ENCODE measurements at places on chromosomes 13 and 19.
A peak's percentile ranks its signal among the peaks of the same experiment; 100 is the strongest.

DNA sequence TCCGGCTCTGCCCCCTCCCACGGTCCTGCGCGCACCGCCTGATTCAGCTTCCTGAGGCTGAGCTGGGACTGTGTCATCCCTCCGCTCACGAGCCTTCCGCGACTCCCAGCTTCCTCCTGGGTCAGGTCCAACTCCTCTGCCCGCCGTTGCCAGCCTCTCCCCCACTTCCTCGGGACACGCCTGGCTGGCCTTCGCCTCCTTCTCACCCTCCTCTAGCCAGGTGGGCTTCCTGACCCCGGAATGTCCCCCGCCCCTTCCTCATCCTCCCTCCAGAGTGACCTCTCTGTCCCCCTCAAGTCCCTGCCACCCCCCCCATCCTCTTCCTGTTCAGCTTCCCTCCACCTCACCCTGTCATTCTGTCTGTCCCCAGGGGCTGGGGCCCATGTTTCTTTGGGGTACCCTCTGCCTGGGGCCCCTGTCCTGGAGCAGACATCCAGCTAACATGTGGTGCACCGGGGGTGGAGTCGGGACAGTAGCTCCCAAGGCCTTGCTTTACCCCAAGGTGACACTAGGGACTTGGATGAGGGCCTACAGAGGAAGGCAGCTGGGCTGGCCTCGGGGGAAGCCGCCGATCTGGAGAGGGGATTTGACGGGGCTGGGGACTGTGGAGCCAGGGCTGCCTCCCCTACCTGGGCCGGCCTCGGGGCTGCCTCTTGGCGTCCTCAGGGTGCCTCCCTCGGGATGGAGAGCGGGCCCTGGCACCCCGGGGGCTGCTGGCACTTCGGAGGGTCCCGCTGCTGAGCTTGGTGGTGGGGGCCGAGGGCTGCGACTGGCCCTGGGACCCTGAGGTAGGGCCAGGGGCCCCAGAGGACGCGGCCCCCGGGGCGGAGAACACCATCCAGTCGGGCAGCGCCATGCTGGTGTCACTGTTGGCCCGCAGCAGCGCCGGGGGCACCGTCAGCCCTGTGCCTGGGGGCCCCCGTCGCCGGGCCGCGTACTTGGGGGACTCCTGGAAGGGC lies 16.5 kb downstream of the SHANK1 start:
- no peak for DNase-seq

DNA sequence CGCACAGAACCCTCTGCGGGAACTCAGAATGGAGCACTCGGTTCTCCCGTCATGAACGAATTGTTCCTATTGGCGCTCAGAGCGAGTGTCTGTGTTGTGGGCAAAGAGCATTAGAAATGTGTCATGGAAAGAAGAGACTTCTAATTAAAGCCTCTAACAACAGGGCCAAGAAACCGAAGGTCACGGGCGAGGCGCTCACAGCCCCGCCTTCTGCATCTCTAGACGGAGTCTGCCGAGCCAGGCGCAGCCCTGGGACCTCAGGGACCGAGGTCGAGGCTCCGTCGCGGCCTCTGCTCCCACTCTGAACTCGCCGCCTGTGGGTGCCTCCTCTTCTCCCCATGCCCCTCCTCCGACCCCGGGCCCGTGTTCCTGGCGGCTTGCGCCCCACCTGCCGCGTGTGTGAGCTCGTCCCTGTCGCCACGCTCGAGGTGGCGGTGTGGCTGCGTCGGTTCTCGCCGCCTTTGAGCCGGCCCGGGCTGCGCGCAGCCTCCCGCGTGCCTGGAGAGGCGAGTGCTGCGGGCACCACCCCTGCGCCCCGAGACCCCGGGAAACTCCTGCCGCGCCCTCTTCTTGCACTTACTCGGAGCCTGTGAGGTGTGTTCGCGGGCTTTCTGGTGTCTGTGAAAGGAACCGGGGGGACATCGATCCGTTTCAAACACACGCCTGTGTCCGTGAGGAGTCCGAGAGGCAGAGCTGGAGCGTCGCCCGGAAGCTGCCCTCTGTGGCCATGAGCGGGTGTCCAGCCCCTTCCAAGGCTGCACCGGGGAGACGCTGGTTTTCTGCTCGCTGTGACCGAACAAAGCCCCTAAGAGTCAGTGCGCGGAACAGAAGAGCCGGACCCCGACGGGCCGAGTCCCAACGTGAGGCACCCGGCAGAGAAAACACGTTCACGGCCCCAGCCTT lies 45.4 kb upstream of the SPACA7 start:
- DNase-seq = peak; percentile 12

DNA sequence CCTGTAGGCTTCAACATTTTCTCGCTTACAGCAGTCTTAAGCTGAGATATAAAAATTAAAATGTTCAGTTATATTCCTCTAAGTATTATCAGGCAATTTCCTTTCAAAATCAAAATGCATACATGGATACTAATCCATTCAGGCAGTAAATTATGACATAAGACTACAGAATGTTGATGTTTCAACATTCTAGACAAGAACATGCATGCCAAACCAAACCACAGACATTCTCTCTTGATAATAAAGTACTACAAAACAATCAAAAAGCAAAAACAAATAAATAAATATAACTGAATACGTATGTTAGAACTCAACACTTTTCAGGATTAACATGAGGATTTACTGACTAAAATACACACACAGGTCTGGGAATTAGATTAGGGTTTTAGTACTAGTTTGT lies 7.7 kb downstream of the DIS3 start:
- DNase-seq = no peak

- DNase-seq = peak; percentile 60
Observed at GRCh38 chr19:37933937-37934358, 26.9 kb downstream of the SIPA1L3 start.

GRCh38 chr13:94170145-94170571 lies 309.3 kb downstream of the DCT start:
- peak; percentile 81 for DNase-seq

DNA sequence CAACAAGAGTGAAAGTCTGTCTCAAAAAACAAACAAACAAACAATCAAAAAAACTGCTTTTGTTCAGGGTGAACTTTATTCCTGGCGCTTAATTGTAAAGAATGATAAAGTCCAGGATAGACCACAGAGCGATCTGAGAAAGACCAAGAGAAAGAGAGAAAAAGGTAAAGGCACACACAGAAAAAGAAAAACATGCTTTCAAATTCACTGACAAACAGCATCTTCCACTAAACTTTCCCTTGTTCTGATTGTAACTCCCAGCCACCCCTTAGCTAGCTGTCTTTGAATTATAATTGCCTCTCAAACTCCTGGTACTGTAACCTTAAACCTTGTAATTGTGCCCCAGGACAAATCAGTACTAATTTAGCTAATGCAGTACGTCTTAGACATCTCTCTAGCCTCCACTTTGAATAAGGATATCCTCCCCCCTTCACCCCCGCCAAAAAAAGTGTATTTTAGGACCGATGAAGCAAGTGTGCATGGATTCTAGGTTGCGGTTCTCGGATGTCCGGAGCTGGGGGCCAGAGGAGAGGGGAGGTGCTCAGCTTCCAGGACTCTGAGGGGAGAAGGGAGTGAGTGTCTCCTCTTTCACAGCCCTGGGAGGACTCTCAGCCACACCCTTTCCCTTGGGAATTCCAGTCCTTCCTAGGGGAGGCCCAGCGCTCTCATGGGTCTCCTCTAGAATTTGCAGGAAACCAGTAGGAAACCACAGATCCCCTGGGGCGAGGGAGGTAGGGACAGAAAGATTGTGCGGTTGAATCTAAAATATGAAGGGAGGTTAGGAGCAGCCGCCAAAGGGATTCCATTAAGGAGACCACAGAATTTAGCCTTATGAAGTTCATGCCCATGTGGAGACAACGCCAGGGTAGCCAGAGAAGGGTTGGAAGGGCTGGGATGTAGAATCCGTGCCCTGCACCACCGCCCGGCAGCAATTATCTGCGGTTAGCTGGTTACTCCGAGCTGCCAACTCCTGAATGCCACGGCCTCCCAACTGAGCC lies 19.7 kb downstream of the ZNF536 start:
- DNase-seq = peak; percentile 80

GRCh38 chr19:1396019-1396767 lies 5.1 kb downstream of the GAMT start:
- DNase-seq = no peak

- DNase-seq = peak; percentile 95
Observed at GRCh38 chr19:47598407-47599349, 10.3 kb upstream of the BICRA start.

DNA sequence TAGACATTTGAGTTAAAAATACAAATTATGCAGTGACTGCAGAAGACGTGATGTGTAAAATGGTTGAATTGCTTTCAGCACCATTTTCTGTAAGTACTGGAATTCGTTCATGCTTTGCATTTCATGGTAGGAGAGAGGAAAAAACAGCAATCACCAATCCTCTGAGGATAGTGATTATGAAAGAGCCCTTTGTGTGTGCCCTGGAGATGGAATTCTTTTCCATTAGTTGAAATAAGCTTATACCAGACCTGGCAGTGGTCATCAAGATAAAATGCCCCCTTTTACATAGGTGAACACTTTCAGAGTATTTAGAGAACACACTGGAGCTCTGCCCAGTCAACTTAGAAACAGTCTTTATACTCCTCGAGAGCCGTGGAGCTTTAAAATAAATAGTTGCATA lies 1.7 kb downstream of the CNMD start:
- DNase-seq = peak; percentile 33

GRCh38 chr13:98877466-98877865 lies 100.4 kb downstream of the DOCK9 start:
- DNase-seq = no peak

- DNase-seq = no peak
Observed at GRCh38 chr13:46609726-46610125, 56.8 kb downstream of the LRCH1 start.

DNA sequence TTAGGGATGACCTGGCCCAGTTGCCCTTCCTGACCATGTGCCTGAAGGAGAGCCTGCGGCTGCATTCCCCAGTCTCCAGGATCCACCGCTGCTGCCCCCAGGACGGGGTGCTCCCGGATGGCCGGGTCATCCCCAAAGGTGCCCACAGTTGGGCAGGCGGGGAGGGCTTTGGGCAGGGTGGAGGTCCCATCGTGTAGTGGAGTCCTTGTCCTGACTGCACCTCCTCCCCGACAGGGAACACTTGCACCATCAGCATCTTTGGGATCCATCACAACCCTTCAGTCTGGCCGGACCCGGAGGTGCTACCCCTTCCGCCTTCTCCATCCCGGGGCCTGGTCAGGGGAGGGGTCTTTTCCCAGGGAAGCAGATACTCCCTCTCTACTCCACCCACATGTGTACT lies 31.7 kb upstream of the CYP4F8 start:
- DNase-seq = no peak

DNA sequence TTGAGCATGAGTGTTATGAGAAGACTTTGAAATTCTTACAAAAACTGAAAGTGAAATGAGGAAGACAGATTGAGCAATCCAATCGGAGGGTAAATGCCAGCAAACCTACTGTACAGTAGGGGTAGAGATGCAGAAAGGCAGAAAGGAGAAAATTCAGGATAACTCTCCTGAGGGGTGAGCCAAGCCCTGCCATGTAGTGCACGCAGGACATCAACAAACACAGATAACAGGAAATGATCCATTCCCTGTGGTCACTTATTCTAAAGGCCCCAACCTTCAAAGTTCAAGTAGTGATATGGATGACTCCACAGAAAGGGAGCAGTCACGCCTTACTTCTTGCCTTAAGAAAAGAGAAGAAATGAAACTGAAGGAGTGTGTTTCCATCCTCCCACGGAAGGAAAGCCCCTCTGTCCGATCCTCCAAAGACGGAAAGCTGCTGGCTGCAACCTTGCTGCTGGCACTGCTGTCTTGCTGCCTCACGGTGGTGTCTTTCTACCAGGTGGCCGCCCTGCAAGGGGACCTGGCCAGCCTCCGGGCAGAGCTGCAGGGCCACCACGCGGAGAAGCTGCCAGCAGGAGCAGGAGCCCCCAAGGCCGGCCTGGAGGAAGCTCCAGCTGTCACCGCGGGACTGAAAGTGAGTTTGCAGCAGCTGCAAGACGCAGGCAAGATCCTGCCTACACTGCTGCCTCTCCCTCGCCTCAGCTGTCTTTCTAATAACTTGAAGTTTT lies at the start of gene TNFSF13B:
TSS of gene TNFSF13B (plus strand) at position 118 of the 728 bp plus-strand sequence. CDS start at position 296, 178 bp downstream.
- peak; percentile 11 for DNase-seq

GRCh38 chr19:40389404-40390083 lies 437 bp downstream of the HIPK4 start:
- DNase-seq = no peak

GRCh38 chr13:107977071-107977574 lies 238.2 kb downstream of the LIG4 start:
- no peak for DNase-seq

DNA sequence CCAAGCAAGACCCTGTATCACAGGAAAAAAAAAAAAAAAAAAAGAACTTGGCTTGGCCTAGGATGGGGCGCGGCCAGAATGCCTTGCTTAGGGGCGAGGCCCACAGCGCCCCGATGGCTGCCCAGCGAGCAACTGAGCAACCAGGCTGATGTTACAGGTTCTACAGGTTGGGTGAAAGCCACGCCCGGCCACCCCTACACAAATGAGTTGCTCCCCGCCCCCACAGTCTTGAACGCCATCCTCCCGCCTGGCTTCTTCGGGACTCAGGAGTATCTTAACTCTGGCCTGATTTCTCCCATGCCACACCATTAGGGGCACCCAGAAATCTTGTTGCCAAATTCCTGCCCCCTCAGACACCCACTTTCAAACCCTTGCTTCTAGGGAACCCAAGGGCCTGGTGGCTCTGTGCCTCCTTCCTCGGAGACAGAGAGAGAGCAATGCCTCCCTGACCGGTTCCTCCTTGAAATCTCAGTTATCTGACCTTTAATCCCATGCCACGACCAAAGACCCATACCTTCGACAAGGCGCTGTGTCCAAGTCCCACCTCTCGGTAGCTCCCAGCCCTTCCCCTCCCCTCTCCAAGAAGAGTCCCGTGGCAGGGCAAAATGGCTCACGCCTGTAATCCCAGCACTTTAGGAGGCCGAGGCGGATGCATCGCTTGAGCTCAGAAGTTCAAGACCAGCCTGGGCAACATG lies 1.1 kb upstream of the CBLC start:
- no peak for DNase-seq

DNA sequence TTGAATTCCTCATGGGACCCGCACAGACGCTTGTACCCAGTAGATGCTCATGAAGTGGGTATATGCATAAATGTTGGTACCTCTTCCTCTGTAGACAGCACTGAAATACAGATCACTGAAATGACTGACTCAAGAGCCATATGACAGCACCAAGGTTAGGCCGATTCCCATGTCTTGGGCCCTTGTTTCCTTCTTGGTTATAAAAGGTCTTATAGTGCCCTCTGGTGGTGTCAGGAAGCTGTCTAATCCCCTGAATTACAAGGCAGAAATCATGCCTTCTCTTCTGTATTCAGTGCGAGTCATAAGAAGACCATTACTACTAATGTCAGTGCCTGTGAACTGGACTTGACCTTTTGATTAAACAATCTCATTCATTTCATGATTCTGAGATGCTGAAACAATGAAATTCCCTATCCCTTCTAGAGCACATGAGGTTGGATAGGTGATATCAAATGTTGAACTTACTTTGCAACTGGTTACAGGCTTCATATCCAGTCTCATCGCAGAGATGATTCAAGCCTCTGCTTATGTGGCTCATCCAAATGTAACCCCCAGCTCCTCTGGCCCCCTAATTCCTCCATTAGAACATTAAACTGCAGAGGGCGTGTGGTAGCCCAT lies 59.7 kb downstream of the SPATA13 start:
- DNase-seq = peak; percentile 89

All from astrocyte of the hippocampus (primary cell).